Caki2 (cell line): ENCODE measurements at places on chromosomes 7 and 10. TPM values are rescaled to one million over a fixed set of nuclear protein-coding genes. Genes with fewer than 3 reads are reported as not detected.

Gene NFE2L3
- total RNA-seq = 88.0 and 99.4 TPM in 2 replicates

Gene CPA2
- not detected in 2 replicates for total RNA-seq

DNA sequence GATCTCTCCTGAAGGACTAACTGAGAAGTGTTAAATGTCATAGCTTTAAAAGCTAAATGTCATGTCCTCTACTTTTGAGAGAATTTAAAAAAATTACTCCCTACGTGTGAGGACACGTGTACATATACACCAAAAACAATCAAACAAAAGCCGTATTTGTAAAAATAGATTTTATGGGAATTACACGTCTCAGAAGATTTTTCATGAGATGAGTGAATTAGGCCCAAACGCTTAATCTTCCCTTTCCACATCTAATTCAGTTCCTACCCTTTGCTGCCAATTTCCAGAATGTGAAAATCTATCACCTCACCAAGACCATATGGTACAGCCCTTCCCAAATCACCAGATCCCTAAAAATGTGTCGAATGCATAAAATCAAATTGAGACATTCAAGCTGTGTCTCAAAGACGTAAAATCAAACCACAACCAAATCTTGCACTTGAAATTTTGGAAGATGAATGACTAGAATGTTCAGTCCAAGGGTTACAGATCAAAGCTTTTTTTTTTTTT, 1.0 kb upstream of the CTTNBP2 start:
- no peak for DNase-seq

Gene WASHC2A
- 20.1 and 24.6 TPM in 2 replicates for total RNA-seq

GRCh38 chr7:50147951-50148808, 55.1 kb upstream of the ZPBP start:
- no peak for DNase-seq

GRCh38 chr7:48389977-48390376, 218.7 kb downstream of the ABCA13 start:
- no peak for DNase-seq

Gene JAZF1
- 4.0 and 5.4 TPM in 2 replicates for total RNA-seq

DNA sequence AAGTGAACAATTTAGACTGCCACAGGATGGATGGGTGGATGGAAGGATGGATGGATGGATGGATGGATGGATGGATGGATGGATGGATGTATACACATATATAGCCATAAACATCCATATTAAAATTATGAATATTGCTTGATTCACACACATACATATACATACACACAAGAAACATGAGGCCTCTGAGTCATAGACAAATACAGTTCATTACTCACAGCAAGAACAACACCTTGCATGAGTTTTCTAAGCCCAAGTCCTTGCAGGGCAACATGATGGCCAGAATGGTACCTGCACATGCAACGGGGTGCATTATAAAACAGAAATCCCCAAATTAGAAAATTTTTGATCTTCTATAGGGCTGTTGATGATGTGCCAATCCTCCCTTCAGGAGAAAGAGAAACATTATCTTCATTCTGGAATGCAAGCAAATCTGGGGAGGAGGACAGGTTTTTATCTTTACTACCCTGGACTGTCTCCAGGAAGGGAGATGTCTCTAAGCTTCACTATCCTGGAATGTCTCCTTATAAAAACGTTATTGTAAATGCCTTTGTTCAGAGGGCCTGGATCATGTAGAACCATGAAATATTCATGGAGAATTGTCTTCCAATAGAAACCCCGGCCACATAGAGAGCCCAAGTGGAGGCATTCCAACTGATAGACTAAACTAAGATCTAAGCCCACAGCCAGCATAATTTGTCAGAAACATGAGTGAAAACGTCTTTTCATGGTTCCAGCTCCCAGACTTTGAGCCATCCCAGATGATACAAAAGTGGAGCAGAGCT, 238.6 kb upstream of the LRRN3 start:
- DNase-seq = no peak

Gene WNT16
- total RNA-seq = not detected in 2 replicates

DNA sequence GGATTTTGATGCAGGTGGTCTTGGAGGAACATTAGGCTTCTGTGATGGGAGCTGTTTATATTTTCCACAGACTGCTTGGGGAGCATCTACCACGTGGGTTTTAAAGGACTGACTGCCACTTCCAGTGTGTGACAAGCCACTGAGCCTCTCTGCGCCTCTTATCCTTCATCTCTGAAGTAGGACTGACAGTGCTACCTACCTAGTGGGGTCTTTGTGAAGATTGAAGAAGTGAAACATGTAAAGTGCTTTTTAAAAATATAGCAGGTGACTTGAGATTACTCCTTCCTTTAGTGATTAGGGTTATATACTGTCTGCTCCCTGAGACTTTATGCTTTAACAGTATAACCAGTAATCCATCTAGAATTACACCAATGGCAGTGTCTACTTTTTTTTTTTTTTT, 29.9 kb downstream of the NKX2-3 start:
- no peak for DNase-seq
